ENCODE measurements at places on chromosomes 13 and 19.

GRCh38 chr19:49441960-49442350 is 628 bp upstream of the SLC17A7 start:
- DNase-seq, result no peak

- no peak for DNase-seq
Observed at GRCh38 chr13:45896285-45896684, 44.7 kb upstream of the SIAH3 start.

GRCh38 chr13:45527699-45528462 is 63.1 kb downstream of the COG3 start:
- no peak for DNase-seq

- DNase-seq, result no peak
Observed at GRCh38 chr19:49855676-49856573, 5.0 kb downstream of the PTOV1 start.

GRCh38 chr13:30049692-30050091 is 199.3 kb upstream of the UBL3 start:
- DNase-seq, result no peak

Data from memory B cell (primary cell).